ENCODE measurements at places on chromosomes 5 and 9.

GRCh38 chr5:73230264-73231245, 57.6 kb downstream of the TMEM174 start:
- DNase-seq = peak; percentile 78

- DNase-seq = no peak
These were observed 37.9 kb upstream of the PPP2CA start for GRCh38 chr5:134263801-134264200.

- no peak for DNase-seq
These were observed 34.4 kb downstream of the DOCK8 start for GRCh38 chr9:249025-249424.

- no peak for DNase-seq
These were observed 158.1 kb downstream of the NPR3 start for GRCh38 chr5:32869216-32869615.

GRCh38 chr5:178588769-178589168, 1.4 kb downstream of the COL23A1 start:
- DNase-seq = no peak
